Astrocyte of the cerebellum (primary cell): ENCODE measurements at places on chromosomes 1 and 21.

DNA sequence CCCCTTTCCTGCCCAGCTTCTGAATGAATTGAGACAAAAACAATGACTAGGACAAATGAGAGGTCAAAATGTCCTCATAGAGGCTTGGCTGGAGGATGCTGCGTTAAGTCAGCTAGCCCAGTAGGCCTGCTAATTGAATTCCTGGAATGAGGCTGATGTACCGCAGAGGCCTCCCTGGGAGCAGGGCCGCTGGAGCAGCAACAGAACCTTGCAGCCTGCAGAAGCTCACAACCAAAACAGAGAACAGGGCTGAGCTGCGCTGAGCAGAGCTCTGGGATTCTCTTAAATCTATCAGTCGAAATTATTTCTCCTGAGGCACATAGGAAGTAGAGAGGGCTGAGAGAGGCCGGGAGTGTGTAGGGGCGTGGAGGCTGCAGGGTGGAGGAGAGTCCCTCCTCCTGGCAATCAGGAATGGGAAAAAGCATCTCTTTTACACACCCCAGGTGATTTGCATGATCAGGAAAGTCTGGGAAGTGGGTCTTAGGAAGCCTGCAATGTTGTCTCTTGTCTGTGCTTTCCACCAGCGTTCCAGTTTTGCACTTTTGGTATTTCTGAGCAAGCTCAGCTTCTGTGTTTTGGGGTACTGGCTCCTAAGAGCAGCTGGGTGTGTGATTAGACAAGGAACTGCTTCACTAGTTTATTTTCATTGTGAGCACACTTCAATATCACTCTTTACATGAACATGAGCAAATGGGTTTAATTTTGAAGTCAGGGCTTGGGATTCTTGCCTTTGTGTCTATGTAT, 66.5 kb downstream of the RYR2 start:
- no peak for DNase-seq

DNA sequence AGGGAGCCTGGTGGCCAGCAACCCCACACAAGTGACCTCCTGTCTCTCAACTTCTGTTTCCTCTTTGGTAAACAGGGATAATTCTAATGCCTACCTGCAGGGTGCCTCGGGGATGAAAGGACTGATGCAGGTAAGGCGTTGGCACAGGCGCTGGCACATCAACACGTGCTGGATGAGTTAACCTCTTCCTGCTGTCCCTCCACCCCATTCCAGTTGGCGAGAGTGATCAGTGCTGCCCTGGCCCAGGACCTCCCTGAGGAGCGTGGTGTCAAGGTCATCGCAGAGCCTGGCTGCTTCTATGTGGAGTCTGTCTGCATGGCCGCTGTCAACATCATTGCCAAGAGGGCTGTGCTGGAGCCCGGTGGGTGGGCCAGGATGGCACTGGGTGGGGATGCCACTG, 69.1 kb upstream of the TINAGL1 start:
- DNase-seq, result no peak

DNA sequence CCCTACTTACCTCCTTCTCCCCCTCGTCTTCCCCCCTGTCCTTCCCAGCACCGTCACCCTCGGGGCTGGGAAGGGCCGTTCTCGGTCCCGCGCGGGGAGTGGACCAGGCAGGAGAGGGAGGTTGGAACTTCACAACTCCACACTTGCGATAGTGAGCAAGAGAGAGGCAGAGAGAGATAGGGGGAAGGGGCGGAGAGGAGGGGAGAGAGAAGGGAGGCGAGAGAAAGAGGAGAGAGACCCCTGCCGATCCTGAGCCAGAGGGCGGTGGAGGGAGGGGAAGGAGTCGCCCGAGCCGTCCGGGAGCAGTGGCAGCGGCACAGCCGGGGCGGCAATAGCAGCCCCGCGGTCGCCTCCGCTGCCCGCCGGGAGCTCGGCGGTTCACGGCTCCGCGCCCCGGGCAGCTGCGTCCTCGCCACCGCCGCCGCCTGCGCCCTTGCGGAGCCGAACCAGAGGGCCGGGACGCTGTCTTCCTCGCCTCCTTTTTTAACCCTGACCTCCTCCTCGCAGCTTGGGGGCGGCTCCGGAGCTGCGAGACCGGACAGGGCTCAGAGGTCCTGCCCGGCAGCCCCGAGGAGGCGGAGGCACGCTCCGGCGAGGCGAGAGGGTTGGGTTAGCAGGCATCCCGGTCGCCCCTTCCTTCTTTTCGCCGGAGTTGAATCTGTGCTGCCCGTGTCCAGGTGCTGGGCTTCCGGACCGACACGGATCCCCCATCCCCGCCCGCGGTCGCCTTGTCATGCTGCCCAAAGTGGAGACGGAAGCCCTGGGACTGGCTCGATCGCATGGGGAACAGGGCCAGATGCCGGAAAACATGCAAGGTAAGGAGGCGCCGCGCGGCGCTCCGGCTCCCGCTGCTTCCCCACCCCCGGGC, 11.7 kb downstream of the NR5A2 start:
- DNase-seq, result no peak

DNA sequence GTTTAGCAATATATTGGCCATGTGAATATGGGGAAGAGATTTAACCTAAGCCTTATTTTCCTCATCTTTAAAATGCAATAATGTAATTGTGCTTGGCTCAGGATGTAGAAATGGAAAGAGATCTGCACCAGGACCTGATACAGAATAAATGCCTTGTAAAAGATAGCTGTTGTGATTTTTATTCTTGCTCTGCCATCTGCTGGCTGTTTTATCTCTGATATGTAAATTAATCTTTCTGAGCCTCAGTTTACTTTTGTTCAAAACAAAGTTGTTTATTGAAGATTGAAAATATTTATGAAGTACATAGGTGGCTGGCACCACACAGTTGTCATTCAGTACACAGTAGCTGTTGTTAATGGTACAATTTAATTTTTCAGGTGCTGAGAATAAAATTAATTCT, 21.9 kb downstream of the ZYG11B start:
- no peak for DNase-seq

DNA sequence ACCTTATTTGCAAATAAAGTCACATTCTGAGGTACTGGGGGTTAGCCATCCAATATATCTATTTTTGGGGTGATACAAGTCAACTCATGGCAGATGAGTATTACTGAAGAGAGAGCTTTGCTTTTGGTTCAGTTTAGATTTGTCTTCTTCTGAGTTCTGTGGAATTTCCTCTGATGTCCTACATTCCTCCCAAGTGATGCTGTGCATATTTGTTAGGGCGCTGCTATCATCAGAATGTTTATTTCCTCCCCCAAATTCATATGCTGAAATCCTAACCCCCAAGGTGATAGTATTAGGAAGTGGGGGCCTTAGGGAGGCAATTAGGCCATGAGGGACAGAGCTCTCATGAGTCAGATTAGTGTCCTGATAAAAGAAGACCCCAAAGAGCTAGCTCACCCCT, 96.2 kb upstream of the WLS start:
- no peak for DNase-seq
